ENCODE measurements at places on chromosomes 11 and 22.

- DNase-seq: peak; percentile 68
These were observed 412.4 kb upstream of the CADM1 start for GRCh38 chr11:115916608-115917007.

GRCh38 chr11:11036848-11037732 lies 179.2 kb upstream of the ZBED5 start:
- peak; percentile 79 for DNase-seq

DNA sequence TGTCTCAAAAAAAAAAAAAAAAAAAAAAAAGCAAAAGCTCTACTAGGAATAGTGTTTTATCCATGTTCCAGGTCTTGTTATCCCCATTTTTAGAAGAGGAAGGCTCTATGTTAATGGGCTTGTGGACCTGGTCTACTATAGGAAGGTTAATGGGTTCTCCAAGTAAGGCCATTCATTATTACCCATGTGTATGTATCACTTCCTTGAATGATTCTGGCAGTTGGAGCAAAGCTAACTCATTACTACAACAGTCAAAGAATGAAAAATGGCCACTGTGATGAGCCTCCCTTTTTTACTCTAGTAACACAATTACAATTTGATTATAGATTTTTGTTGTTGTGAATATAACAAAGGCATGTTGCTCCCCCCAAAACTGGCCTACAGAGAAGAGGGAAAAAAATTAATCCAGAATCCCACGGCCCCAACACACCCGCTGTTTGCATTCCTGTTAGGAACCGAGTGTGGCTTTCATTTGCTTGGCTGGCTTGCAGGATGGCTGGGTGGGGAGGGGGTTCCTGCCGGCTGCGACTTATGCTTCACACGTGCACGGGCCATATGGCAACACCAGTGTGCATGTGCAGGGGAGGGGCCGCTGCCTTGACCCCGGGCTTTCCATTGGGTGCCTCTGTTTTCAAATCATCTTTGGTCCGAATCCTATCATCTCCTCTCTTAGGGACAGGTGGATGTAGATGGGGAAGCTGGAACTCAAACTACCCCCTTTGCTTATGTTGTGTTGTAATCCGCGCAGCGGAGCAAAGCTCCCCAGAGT lies 148.8 kb downstream of the HIPK3 start:
- no peak for DNase-seq

- peak; percentile 63 for DNase-seq
These were observed 13.0 kb upstream of the OR6A2 start for GRCh38 chr11:6812390-6813005.

DNA sequence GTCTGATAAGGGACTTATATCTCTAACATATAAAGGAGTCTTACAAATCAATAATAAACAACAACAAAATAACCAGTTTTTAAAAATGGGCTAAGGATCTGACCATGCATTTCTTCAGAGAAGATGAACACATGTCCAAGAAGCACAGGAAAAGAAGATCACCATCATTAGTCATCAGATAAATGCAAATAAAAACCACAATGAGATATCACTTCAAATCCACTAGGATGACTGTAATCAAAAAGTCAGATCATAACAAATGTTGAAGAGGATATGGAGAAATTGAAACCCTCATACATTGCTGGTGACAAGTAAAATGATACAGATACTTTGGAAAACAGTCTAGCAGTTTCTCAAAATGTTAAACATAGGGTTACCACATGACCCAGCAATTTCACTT lies 61.2 kb upstream of the MYOD1 start:
- no peak for DNase-seq

DNA sequence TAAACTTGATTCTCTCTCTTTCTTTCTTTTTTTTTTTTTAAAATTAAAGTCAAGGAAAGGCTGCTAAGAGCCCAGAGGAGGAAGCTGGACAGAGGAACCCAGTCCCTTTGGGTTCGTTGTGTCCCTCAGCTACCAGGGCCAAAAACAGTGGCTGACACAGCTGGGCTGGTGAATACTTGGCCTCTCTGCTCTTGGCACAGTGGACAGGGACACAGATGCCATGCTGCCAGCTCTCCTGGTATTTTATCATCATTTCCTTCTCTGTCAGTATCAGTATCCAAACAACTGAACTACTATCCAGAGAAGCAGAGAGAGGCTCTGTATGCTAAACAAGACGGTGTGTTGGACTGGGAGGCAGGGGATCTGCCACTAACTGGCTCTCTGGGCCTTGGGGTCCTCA lies 123.7 kb upstream of the CCDC90B start:
- no peak for DNase-seq

- peak; percentile 89 for DNase-seq
These were observed 20.8 kb upstream of the PEX26 start for GRCh38 chr22:18056807-18057474.

GRCh38 chr11:103029401-103029800 lies 62.6 kb downstream of the DCUN1D5 start:
- DNase-seq: no peak

DNA sequence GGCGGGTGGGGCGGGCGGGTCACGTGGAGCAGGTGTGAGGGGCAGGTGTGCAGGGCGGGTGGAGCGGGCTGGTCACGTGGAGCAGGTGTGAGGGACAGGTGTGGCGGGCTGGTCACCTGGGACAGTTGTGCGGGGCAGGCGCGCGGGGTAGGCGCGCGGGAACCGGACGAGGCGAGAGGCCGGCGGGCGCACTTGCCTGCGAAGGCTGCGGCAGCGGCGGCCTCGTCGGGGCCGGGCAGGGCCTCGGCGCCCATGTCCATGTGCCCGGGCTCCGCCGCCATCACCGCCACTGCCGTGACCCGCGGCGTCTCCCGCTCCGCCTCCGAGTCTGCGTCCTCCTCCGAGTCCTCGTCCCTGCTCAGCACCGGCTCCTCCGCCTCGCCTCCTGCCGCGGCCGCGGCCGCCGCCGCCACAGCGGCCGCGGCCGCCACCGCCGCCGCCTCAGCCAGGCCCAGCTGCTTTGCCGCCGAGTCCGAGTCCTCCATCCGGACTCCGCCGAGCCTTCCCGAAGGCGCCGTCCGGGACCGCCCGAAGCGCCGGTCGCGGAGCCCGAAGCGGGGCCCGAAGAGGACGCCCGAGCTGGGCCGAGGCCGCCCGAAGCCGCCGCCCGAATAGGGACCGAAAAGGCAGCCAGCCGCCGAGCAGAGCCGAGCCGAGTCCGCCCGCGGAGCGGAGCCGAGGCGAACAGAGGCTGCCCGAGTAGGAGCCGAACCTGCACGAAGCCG lies at the start of gene DEAF1:
Gene DEAF1, minus strand, starts transcription at position 660 of the 725 bp plus-strand sequence. Its CDS starts 175 bp downstream, at position 485.
- peak; percentile 98 for DNase-seq

DNA sequence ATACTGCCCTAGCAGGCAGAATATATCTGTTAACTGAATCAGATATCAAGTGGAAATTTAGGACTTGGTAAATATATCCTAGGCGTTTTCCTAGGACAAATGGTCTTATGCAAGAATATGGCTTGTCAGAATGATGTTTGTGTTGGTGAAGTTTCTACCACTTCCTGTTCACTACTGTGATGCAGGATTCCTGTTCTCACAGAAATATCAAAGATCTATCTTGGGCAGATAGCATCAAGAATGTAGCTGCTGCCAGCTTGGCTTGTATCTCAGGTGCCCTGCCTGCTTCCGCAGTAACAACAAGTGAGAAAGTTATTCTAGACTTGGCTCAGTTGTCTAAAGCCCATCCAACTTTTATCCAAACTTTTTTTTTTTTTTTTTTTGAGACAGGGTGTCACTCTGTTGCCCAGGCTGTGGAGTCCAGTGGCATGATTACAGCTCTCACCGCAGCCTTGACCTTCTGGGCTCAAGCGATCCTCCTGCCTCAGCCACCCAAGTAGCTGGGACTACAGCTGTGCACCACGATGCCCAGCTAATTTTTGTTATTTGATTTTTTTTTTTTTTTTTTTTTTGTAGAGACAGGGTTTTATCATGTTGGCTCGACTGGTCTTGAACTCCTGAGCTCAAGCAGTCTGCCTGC lies 61.3 kb downstream of the PPME1 start:
- no peak for DNase-seq

DNA sequence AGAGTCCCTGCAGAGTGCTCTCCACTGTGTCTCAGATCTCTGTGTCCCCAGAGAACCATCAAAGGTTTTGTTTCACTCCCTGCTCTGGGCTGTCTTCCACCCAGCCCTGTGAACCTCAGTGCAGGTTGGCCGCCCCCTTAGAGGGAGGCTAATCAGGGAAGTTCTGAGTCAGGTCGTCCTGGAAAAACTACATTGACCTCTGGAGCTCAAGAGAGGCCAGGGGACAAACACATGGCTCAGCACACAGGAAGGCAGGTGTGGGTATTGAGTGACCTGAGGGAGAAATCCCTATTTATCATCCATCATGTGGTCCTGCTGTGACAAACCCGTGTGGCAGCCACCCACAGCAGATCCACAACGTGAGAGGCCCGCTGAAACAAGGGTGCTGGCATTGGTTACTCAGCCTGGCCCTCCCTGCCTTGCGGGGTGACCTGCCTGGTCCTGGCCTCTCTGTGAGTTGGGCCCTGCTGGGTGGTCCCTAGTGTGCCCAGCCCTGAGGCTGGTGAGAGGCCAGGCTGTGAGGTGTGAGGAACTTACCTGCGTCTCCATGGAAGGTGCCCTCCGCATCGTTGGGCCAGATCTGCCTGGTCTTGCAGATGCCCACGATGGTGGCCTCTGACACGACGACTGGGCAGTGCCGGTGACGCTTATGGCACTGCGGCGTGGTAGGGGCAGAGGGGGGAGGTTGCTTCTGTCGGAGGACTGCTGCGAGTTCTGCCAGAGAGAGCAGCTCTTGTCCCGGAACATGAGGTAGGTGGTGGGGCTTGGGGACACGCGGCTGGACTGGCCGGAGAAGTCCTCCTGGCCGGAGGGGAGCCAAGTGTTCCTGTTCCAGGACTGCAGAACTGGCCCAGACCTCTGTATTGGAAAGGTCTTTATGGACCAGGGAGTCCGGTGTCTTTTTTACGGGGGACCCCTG lies 669 bp upstream of the BCR start:
- peak; percentile 77 for DNase-seq

- no peak for DNase-seq
These were observed 62.6 kb downstream of the MAML2 start for GRCh38 chr11:96280444-96280843.

- DNase-seq: no peak
These were observed 538.4 kb downstream of the TBC1D22A start for GRCh38 chr22:47300698-47301405.

- peak; percentile 87 for DNase-seq
These were observed at the start of gene MICALL1 for GRCh38 chr22:37905534-37906363. Gene MICALL1 (plus strand): TSS chr22:37906297. CDS start chr22:37906423, 126 bp downstream.

DNA sequence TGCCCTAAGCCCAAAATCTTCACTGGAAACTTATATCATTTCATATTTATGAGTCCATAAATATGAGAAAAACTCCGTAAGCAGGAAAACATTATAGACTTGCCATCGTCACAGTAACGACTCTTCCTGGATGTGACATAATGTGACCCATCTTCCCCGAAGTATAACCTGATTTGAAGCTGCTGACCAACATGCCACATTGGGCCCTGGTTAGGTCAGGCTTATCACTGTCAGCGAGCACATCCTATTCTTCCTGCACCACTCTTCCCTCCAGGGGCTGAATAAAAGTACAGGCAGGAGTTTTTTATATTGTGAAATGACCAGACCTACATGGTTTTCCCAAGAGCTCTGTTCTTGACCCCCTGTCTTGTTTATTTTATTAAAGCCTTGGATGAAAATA lies 12.1 kb upstream of the BLID start:
- no peak for DNase-seq

- DNase-seq: peak; percentile 93
These were observed 125.9 kb downstream of the TEAD1 start for GRCh38 chr11:12800032-12800671.

DNA sequence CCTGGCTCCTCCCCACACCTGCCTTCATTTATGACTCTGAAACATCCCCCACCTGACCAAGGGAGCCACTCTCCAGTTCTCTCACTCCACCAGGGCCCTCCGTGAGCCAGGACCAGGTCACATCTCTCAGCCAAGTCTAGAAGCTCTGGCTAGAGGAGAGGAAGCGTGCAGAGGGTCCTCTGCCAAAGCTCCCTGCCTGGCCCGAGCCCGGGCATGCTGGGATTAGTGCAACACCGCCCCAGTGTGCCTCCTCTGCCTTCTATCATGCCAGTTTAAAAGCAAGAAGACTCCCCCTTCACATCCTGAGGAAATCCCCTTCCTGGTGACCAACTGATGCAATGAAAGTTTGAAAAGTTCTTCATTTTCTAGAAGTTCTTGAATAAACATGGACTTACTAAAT lies 23.5 kb downstream of the TP53AIP1 start:
- DNase-seq: no peak

DNA sequence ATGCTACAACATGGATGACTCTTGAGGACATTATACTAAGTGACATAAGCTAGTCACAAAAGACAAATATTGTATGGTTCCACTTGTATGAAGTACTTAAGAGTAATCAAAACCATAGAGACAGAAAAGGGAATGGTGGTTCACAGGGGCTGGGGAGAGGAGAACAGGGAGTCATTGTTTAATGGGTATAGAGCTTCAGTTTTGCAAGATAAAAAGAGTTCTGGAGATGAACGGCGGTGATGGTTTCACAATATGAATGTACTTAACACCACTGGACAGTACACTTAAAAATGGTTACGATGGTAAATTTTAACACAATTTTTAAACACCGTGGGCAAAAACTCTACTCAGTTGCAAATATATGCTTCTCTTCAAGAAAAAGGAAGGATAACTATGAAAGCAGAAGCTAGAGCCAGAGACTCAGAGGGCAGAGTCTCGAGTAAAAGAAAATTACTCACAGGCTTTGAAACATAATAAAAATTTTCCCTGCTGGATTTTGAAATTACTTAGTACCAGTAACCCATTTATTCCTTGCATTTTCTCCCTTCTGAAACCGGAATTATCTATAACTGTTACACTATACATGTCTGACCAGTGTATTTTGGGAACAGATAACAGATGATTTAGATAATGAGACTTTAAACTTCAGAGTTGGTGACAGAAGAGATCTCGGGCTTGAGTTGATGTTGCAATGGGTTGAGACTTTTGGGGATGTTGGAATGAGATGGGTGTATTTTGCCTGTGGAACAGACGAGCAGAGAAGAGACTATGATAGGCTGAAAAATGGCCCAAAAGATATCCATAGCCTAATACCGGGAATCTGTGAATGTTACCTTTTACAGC lies 15.0 kb downstream of the MRTFA start:
- no peak for DNase-seq

GRCh38 chr11:28342716-28343115 lies 234.5 kb downstream of the METTL15 start:
- DNase-seq: no peak

DNA sequence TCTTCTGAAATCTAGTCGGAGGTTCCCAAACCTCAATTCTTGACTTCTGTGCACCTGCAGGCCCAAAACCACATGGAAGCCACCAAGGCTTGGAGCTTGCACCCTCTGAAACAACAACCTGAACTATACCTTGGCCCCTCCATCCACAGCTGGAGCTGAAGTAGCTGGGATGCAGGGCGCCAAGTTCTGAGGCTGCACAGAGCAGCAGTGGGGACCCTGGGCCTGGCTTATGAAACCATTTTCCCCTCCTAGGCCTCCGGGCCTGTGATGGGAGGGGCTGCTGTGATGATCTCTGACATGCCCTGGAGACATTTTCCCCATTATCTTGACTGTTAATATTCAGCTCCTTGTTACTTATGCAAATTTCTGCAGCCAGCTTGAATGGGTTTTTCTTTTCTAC lies 38.3 kb upstream of the MMP7 start:
- DNase-seq: no peak

GRCh38 chr22:18028817-18029527 lies 4.6 kb upstream of the MICAL3 start:
- no peak for DNase-seq

- DNase-seq: peak; percentile 91
These were observed 59.2 kb upstream of the ATXN10 start for GRCh38 chr22:45612451-45612901.

- DNase-seq: peak; percentile 10
These were observed 6.6 kb upstream of the OR4B1 start for GRCh38 chr11:48210052-48210451.

Data from kidney tubule cell (primary cell).